Mesenteric fat pad (tissue), 1 donor: ENCODE measurements at places on chromosomes 1 and 21.

GRCh38 chr1:37177230-37177864 is 143.0 kb upstream of the GRIK3 start:
- DNase-seq = no peak

DNA sequence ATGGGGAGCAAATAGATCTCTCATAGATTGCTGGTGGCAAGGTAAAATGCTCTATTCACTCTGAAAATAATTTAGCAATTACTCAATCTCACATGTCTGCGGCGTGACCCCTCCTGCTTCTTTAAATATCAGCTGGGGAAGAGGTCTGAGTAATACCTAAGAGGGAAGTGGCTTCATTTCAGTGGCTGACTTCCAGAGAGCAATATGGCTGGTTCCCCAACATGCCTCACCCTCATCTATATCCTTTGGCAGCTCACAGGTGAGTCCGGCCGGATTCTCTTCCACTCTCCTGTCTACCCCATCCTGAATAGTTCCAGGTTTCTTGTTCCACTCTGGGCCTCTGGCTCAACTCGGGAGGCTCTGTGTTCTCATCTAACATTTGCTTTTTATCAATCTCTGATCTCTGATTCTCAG is at the start of gene SLAMF7:
Gene SLAMF7, plus strand, starts transcription at position 150 of the 414 bp plus-strand sequence. Its CDS starts 55 bp downstream, at position 205.
- DNase-seq = no peak

DNA sequence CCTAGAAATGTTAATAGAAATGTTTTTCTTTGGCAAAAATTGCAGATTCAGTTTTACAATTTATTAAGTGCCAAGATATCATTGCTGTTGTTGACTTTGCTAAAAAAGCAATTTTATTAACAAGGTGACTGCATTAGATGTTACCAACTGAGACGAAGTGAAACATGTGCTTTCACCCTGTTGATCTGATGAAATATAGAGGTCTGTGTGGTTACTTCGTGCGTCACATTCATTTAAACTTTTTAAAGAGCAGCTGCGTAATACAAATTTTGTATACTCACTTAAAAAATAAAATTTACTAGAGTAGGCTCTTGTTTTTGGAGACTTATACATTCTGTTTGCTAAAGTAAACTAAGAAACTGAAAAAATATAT is 465.7 kb downstream of the USP25 start:
- DNase-seq = no peak

DNA sequence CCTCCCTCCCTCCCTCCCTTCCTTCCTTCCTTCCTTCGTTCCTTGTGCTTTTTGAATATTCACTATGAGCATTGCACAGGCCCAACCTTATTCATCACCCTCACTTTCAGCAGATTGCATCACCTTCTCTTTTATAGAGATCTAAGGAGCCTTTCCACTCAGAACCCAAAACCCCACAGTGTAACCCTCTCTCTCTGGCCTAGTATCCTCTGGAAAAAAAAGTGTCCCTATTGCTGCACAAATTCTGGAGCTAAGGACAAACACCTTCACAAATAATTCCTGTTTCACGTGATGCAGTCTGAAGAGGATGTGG is 25.6 kb downstream of the OR10J5 start:
- DNase-seq = no peak

- DNase-seq = no peak
Measured at GRCh38 chr1:173193639-173194038, 13.5 kb downstream of the TNFSF4 start.

- no peak for DNase-seq
Measured at GRCh38 chr1:56056438-56057287, 522.7 kb downstream of the PLPP3 start.

GRCh38 chr1:64895500-64895899 is 70.8 kb downstream of the JAK1 start:
- no peak for DNase-seq

DNA sequence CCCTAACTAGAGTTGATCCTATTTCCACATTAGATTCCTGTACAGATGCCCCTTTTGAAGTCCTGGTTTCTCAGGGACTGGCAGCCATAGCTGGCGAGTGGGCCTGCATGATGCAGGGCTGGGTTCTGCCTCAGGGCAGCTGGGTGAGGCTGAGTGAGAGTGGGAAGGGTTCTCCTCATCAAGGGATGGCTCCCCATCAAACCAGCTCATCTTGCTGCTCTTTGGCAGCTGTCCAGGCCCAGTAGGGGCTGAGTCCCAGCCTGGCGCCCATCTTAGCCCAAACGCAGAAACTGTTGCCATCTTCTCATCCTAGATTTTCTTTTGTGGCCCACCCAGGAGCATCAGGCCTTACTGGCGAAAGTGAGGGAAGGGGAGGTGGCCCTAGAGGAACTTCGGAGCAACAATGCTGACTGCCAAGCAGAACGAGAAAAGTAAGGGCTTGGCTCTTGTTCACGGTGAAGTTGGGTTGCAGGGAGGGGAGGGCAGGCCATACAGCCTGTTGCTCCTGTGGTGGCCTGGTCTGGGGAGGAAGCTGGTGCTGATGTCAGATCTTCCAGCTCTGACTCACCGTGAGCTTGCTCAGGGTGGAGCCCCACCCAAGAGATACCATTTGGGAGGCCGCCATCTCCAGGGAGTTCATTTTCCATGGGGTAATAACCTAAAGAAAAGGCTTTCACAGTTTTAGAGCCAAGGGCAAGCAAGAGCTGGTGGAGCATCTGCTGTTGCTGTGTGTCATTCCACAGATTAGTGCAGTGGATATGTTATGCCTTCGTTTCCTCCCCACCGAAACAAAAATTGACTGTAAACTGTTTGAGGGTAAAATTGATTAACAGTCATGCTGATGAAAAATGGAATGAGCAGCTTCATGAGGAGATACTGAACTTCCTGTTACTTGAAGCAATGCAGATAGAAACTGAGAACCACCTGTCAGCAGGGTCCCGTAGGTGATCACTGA is 34.7 kb downstream of the TUFT1 start:
- DNase-seq = no peak

DNA sequence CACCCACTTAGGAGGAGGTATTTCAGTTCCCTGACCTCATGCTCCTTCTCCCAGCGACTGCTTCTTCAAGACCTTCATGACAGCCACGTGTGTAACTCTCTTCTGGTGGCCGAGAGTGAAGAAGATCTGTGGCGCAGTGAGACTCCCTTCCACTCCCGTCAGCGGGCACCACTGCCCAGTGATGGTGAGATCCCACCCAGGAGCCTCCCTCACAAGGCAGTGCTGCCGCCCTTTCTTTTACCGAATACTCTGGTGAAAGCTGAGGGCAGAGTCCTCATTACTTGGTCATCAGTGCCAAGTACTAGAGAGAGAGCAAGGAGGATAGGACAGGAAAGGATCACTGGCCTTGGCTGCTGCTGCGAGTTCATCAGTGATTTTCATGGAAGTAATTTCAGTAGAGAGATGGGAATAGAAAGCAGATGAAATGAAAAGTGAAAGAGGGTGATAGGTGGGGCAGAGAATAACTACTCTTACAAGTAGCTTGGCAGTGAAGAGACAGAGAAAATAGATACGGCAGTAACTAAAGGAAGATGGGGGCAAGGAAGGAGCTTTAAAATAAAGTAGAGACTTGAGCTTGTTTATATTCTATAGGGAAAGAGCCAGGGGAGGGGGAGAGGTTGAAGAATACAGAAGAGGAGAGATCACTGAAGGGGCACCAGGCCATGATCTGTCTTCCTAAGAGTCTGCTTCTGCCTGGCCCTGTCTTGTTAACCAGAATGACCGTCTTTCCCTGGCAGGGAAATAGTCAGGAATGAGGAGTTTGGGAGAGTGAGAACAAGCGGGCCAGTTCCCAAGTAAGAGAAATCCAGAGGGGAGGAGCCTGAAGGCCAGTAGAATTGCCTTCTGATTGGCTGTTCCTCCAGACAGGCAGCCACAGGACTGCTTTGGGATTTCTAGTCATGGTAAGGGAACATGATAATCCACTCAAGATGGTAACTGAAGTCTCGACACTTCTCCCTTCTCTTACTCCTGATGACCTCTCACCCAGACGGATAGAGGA is 18.3 kb downstream of the HYI start:
- peak; percentile 57 for DNase-seq

GRCh38 chr1:180898441-180899219 is 14.1 kb upstream of the KIAA1614 start:
- no peak for DNase-seq

GRCh38 chr1:11338284-11338924 is 65.4 kb downstream of the UBIAD1 start:
- no peak for DNase-seq

DNA sequence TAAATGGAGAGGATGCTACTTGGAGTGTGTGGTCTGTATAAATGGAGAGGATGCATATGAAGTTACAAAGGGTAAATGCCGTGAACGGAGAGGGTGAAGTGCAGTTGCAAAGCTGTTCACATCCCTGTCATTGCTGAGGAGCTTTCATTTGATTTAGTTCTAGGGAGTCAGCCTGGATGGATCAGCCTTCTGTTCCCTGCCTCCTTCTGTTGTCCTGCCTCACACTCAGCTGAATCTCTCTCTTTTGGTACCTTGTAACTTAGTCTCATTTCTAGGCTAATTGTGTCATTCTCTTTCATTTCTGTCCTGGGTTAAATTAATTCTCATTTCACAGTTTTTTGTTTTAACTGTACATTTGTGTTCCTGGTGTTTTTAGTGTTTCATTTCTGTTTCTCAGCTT is 133.2 kb upstream of the COL6A1 start:
- no peak for DNase-seq

DNA sequence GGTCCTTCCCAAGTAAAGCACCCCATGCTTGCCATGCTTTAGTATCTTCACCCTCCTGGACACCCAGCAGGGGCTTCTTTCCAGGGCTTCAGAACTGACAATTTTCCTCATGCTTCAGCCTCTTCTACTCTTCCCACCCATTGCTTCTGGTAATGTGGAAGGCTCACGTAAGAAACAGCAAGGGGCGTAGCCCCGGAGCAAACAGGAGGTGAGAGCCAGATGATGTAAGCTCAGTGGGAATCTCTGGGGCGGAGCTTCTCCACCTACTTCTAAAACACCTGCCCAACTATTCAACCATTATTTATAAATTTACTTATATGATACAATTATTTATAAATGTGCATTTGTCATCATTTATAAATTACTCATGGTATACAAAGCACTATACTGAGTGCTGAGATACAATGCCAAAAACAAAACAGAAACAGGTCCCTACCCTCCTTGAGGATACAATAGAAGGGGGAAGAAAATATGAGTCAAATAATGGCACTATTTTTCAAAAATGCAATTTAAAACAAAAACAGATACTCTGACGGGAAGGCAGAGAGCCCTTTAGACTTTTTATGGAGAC is 140.1 kb upstream of the CAMK1G start:
- no peak for DNase-seq

DNA sequence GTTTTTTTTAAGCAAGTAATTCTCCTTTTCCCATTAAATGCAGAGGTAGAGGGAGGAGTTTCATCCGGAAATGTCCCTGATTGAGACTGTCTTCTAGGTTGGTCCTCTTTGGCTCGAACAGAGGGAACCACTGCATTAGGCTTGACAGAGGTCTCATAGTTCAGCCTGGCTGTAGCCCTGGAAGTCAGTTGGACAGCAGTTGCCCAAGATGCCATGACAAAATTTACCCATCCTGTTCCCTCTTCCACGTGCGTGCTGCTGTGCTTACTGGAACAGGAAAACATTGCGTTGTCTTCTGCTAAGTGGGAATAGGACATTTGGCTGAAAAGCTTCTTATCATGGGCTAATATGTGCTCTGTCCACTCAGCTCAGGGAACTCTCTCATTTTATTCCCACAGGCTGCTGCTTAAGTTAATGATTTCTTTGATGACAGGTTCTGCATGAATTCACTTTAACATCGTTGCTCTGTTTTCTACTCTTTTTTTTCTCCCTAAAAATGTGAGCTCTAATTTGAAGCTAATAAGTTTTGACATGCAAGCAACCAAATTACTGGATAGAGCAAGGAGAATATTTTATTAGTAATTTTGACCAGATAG is 18.0 kb downstream of the KCNK1 start:
- no peak for DNase-seq

DNA sequence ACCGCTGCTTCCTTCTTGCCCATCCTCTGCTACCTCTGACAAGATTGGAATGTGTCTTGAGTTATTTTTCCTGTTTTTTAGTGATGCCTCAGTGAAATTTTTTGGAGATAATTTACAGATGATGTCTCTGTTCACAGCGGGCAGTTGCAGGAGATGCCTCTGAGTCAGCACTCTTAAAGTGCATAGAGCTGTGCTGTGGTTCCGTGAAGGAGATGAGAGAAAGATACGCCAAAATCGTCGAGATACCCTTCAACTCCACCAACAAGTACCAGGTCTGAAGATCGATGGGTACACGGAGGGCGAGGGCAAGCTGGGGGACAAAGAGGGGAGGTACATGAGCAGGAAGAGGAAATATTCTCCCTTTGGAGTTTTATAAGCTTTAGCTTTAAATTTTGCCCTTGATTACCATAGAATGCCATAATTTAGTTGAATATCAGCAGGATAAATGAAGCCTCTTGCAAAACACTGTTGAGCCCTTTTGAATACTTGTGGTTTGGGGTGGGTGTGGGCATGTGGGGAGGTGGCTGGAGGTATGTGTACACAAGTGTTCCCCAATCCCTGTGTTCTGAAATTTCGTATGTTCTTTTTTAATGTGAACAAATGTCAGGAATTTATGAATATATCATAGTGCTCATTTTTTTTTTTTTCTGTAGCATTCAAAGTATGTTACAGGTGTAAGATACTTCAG is 19.8 kb downstream of the ATP1A1 start:
- DNase-seq = no peak

- DNase-seq = no peak
Measured at GRCh38 chr21:32842146-32842545, 70.6 kb upstream of the PAXBP1 start.

- no peak for DNase-seq
Measured at GRCh38 chr1:161836018-161836417, 69.9 kb downstream of the ATF6 start.

GRCh38 chr1:24786191-24786590 is 40.9 kb downstream of the CLIC4 start:
- no peak for DNase-seq

- no peak for DNase-seq
Measured at GRCh38 chr1:239939602-239940001, 152.1 kb upstream of the FMN2 start.

- no peak for DNase-seq
Measured at GRCh38 chr1:184014271-184014670, 23.3 kb downstream of the COLGALT2 start.

GRCh38 chr1:29634324-29634723 is 398.0 kb downstream of the PTPRU start:
- DNase-seq = peak; percentile 53

- no peak for DNase-seq
Measured at GRCh38 chr1:210397252-210397651, 68.5 kb downstream of the HHAT start.

GRCh38 chr1:70075761-70076160 is 129.6 kb downstream of the LRRC40 start:
- DNase-seq = no peak

DNA sequence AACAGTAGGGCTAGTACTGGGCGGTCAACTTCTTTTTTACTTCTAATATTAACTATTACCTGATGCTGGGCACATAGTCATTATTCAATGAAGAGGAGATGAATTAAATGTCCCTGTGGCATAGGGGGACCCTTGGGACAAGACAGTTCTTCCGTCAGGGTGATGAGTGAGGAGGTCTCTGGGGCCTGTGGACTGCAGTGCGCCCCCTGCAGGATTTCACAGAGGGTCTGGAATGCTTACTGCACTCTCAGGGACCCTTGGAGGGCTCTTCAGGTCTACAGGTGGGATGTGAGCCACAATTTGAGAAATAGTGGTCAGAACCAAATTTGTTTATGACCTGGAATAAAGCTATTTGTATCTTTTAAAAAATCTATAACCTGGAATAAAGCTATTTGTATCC is 149.4 kb downstream of the FAM78B start:
- DNase-seq = no peak
